T-helper 17 cell (primary cell): ENCODE measurements at places on chromosomes 12 and 14.

- DNase-seq: no peak
Measured at GRCh38 chr12:49049566-49050224, 10.9 kb downstream of the KMT2D start.

DNA sequence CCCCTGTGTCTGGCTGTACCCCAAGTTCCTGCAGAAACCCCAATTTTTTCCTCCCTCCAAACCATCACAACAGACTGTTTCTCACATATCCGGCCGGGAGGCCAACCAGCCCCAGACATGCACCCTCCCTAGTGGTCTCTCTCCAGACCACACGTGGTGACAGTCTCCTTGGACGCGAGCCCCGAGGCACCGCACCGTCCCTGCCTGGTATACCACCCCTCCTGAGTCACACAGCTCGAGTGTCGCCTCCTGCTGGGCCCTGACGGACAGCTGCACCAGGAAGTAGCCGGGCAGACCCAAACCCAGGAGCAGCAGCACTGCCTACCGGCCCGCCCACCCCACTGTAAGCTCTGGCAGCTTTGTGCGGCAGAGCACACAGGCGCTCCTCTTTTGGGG is 97.4 kb downstream of the RFLNA start:
- DNase-seq: no peak

- no peak for DNase-seq
Measured at GRCh38 chr12:107748472-107748871, 12.5 kb downstream of the PRDM4 start.

- peak; percentile 6 for DNase-seq
Measured at GRCh38 chr14:105879867-105880561, 353.6 kb downstream of the TMEM121 start.

DNA sequence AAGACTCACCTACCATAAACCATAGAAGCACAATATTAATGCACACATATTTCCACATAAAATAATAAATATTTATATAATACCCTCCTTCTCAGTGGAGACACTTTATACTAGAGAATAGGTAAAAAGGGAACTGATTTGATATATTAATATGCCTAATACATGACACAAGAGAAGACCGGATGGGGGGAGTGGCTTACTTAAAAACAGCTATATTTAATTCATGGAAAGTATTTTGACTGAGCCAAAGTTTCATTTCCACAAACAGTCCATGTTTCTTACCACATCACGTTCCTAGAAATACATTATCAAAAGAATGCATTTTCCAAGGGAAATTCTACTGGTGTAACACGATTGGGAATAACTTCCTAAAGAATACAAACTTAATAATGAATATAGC is 63.4 kb downstream of the ITPR2 start:
- no peak for DNase-seq

DNA sequence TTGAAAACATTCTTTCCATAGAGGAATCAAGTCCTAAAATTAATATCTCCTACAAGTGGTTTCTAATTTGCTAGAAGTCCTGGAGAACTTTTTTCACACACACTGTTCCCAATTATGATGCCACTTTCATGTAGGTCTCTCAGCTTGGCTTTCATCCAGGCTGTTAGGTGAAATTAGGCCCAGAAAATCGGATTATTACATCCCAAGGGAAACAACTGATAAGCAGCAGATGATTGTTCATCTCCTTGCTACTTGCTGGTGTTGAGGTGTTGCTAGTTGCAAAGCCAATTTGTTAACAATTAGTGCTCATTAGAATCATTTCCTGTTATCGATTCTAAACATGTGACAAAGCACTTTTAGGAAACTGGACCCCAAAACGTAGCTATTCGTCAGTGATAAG is 248.0 kb downstream of the PDZRN4 start:
- no peak for DNase-seq

- DNase-seq: no peak
Measured at GRCh38 chr14:102878174-102878969, 44.1 kb upstream of the AMN start.

DNA sequence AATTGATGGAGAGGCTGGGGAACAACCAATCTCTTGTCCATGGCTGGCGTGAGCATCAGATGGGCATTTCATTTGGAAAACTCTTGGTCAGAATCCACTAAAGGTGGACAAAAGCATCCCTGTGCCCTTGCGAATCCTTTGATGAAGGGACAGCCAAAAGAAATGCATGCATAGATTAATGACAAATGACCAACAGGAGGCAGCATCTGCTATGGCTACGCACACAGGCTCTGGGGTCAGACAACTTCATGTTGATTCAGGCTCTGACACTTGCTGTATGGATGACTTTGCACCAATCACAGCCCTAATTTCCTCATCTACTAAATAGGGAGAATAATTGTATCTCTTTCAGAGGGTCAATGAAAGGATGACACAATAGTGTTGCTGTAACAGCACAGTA is 117.5 kb downstream of the ASCL4 start:
- no peak for DNase-seq

DNA sequence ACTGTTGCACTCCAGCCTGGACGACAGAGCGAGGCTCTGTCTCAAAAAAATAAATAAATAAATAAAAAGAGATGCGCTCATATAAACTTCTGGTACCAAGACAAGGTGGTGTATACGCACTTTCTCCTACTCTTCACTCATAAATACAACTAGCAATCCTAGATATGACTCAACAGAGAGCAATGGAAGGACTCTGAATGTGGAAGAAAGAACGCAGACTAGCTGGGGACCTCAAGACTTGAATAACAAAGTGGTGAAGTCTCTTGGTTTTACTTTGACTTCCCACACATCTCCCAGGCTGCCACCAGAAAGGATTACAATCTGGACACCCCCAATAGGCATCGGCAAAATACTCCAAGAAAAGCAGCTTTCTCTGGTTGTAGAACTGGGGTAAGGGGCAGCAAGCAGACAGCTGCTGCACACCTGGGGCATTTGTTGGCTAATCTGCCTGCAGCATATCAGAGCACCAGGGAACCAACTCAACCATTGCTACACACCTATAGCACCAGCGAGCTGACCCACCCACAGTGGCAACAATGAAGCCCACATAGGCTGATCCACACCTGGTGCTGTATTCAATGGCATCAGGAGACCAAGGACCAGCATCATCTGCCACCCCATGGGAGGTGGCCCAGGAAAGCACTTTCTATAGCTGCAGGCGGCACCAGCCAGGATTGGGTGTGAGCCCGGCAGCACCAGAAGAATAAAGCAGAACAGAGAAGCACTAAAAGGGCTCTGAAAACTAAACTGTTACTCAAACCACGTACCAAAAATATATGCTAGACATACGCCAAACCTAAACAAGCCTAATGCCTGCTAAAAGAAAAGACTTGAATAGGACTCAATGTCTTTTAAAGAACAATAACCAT is 1231.7 kb upstream of the TMEM132C start:
- no peak for DNase-seq

DNA sequence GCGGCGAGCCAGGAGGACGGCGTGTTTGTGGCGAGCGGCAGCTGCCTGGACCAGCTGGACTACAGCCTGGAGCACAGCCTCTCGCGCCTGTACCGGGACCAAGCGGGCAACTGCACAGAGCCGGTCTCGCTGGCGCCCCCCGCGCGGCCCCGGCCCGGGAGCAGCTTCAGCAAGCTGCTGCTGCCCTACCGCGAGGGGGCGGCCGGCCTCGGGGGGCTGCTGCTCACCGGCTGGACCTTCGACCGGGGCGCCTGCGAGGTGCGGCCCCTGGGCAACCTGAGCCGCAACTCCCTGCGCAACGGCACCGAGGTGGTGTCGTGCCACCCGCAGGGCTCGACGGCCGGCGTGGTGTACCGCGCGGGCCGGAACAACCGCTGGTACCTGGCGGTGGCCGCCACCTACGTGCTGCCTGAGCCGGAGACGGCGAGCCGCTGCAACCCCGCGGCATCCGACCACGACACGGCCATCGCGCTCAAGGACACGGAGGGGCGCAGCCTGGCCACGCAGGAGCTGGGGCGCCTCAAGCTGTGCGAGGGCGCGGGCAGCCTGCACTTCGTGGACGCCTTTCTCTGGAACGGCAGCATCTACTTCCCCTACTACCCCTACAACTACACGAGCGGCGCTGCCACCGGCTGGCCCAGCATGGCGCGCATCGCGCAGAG is 873 bp downstream of the PLXNC1 start:
- peak; percentile 20 for DNase-seq

DNA sequence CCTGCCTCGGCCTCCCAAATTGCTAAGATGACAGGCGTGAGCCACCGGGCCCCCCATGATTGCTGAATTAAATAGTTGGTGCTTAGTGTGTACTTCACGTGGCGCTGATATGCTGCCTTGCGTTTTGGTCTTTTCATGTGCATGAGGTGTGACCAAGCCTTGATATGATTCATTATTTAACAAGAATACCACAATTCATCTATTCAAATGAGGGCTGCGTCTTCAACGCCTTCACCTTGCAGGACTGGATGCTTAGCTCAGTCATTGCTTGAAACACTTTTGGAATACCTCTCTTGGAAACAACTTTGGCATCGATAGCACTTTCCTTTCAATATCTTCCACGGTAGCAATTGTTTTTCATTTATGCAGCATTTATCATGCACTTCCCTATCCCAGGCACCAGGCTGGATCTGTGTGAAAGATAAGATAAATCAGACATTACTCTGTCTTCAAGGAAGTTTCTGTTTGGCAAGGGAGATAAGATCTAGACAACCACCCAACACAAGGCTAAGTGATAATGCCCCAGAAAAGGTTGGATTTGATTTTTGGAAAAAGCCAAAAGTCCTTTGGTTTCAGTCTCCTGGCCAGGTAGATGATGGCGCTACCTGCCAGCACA is 1.3 kb upstream of the TEAD4 start:
- DNase-seq: no peak

DNA sequence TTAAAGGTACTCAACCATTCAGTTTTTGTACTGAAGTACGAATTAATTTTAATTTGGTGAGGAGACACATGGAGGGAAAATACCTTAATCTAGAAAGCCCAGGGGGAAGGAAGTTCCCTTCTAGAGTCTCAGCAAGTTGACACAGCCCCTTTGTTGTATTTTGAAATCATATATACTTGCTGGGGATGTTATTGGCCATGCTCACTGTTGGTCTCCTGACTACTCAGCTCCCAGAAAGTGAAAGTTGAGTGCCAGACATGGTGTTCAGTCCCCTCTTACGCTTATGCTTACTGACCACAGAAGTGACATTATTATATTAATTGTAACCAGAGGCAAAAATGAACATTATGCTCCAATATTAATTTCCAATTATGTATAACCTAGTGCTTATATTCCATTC is 28.1 kb downstream of the ARF6 start:
- DNase-seq: no peak

GRCh38 chr14:79961197-79961596 is 250.1 kb downstream of the DIO2 start:
- no peak for DNase-seq

- no peak for DNase-seq
Measured at GRCh38 chr12:104736307-104736706, 221.8 kb downstream of the SLC41A2 start.

- no peak for DNase-seq
Measured at GRCh38 chr12:120951-121350, 54.4 kb downstream of the IQSEC3 start.

GRCh38 chr12:130981074-130981742 is 27.5 kb downstream of the ADGRD1 start:
- DNase-seq: no peak

GRCh38 chr14:31727797-31728196 is 166.6 kb downstream of the NUBPL start:
- DNase-seq: no peak

DNA sequence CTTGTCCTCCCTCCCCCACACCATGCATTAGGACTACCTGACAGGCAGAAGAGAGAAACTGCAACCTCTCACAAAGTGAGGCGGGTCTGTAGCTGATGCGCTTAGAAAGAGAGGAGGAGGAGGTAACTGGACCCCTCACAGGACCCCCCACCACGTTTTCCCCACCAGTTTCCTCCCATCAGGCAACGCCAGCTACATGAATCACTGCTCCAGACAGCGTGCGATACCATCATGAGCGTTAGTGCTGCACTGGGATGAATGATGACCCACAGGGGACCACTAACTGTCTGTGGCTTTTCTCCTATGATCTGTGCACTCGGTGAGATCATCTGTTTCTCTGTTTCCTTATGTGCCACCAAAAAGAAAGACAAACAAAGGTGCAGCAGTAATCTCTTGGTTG is 77.7 kb downstream of the KCNK10 start:
- DNase-seq: no peak

GRCh38 chr14:63773504-63773903 is 45.6 kb upstream of the SGPP1 start:
- DNase-seq: no peak

DNA sequence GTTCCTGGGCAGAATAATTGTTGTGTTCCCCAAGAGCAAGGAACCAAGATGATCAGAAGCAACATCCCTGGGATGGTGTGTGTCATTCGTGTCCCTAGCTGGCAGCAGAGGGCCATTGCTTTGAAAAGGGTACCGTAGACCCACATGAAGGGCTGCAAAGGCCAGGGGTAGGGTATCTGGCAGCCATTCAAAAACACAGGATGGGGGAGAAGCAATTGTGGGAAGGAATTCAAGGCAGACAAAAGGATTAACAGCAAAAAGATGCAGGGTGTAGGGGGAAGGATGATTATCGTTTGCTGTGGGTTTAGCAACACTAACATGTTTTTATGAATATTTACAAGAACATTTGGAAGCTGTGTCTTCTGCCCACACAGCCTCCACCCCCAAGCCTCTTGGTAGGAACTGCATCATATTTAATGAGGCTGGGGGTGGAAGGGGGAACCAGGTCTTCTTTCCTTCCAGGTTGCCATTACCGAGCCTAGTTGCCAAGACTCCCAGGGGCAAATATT is 169.0 kb upstream of the G2E3 start:
- no peak for DNase-seq

DNA sequence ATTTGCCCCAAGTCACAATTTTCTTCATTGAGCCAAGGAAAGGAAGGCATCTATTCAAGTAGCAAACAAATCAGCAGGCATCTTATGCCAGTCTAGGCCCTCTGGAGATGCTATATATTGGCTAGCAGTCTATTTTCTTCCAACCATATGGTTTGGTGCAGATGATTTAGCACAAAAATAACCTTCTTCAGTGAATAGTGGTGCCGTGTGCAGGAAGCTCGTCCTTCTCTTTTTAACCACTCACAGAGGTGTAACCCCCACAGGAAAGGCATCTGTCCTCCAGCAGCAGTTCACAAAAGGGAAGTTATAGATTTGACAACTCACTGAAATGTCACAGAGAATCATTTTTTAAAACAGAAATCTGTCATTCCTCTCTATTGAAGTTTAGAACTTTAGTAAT is 445.7 kb upstream of the SYT1 start:
- no peak for DNase-seq

DNA sequence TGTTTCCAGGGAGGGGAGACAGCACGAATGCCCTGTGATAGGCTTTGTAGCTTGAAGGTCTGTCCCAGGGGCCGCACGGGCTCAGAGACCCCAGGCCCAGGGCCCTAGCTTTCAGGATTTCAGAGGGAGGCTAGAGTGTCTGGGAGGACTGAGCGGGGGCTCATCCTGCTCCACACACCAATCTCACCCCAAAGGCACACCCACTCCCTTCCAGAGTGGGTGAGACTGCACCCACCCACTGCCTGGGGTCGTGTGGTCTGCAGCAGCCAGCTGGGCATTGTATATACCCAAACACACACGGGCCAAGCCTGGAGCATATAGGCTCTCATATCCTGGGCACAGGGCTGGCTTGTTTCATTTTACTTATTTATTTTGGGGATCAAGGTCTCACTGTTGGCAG is 5.8 kb upstream of the SLC25A47 start:
- DNase-seq: no peak
